ENCODE measurements at places on chromosomes 12 and 14.

- no peak for DNase-seq
Measured at GRCh38 chr12:75341873-75342272, 7.4 kb downstream of the GLIPR1L1 start.

GRCh38 chr12:119692997-119693396, 25.1 kb downstream of the PRKAB1 start:
- DNase-seq = no peak

GRCh38 chr14:69356903-69357543, 41.1 kb downstream of the ERH start:
- DNase-seq = no peak

DNA sequence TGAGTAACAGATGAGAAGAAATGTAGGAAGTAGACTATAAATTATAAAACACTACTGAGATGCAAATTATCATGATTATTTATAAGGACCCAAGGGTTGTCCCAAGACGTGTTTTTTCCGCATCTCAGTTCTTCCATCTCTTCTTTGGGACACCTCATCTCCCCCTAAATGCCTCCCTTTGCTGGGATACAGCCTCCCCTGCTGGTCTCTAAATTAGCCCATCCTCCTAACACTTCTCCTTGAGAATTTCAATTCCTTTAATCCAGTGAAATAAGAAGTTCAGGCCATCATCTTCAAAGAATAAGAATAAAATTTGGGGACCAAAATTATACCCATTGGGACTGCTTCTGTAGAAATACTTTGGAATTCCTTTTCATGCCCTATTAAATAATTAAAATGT, 667.0 kb downstream of the BCL11B start:
- no peak for DNase-seq

- no peak for DNase-seq
Measured at GRCh38 chr12:132106921-132107320, 37.2 kb downstream of the DDX51 start.

All from activated T-cell treated with anti-CD3 and anti-CD28 coated beads, Interleukin-2, amount 50 U/mL, for 48 hours (primary cell).